ENCODE measurements at places on chromosomes 7 and 10.

GRCh38 chr10:15310776-15311568, 60.1 kb downstream of the FAM171A1 start:
- DNase-seq: no peak

- no peak for DNase-seq
These were observed 31.9 kb downstream of the FKBP6 start for GRCh38 chr7:73359746-73360375.

- no peak for DNase-seq
These were observed 194.4 kb downstream of the TPST1 start for GRCh38 chr7:66399566-66399965.

DNA sequence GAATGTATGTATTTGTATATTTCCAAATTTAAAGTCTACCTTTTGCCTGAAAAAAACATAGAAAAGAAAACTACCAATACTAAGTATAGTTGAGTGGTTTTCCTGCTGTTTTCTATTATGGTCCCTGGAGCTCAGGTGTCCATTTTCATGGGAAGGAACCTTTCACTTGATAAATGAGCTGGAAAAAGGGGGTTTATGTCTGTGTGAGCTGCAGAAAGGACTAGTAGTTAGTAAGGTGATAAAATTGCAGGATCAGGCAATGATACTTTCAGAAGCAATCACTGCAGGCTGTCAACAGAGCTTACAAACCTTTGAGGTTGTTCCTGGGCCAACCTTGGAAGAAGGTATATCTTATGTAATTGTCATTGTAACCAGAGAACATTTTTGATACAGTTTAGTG, 48.0 kb downstream of the ST7 start:
- DNase-seq: no peak

- no peak for DNase-seq
These were observed 33.9 kb downstream of the MALSU1 start for GRCh38 chr7:23332910-23333612.

DNA sequence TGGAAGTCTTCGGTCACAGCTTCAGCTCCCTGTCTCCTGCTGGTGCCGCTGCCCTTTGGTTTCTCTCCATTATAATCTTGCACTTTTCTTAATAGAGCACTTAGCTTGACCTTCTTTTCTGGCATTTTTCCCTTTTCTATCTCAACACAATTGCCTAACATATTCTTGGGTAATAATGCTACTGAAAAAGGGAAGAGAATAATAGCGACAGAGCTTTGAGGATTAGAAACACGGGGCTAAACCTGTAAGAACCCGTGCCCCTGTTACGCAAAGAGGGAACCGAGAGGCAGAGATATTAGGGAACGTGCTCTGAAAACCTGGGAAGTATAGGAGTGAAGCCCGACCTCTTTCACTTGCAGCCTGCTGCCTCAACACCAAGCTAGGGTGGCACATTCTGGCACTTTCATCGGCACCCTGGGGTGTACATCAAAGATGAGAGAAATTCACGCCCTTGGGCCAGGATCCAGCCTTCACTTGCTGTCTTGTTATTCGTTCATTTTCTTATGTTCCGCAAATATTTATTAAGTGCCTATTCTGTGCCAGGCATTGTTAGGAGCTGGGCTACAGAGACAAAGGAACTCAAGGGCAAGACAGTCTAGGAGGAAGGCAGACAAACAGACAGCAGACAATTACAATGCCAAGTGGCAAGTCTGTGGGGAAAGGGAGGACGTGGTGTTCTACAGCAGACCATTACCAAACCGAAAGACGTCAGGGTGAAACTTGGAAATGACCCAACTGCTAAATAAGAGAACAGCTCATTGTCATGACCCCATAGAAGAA, 33.0 kb upstream of the GALNTL5 start:
- no peak for DNase-seq

GRCh38 chr10:58341947-58342346, 7.1 kb downstream of the UBE2D1 start:
- no peak for DNase-seq

- DNase-seq: no peak
These were observed 185.3 kb downstream of the WDR11 start for GRCh38 chr10:121036431-121036830.

DNA sequence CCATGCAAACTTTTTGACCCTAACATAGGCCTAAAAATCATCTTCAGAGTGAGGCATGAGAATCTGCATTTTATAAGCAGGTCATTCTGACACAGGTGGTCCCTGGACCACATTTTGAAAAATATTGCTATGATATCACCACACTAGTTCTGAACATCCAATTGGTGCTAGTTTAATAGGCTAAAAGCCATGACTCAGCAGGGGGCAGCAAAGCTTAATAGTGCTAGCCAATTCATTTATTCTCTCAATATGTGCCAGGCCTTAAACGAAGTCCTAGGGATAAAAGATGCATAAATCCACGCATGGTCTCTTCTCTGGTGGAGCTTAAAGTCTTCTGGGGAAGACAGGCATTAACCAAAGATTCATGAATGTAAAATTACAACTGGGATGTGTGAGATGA, 10.2 kb upstream of the SLC25A28 start:
- peak; percentile 76 for DNase-seq

GRCh38 chr10:4607681-4608080, 218.3 kb upstream of the AKR1E2 start:
- DNase-seq: no peak

DNA sequence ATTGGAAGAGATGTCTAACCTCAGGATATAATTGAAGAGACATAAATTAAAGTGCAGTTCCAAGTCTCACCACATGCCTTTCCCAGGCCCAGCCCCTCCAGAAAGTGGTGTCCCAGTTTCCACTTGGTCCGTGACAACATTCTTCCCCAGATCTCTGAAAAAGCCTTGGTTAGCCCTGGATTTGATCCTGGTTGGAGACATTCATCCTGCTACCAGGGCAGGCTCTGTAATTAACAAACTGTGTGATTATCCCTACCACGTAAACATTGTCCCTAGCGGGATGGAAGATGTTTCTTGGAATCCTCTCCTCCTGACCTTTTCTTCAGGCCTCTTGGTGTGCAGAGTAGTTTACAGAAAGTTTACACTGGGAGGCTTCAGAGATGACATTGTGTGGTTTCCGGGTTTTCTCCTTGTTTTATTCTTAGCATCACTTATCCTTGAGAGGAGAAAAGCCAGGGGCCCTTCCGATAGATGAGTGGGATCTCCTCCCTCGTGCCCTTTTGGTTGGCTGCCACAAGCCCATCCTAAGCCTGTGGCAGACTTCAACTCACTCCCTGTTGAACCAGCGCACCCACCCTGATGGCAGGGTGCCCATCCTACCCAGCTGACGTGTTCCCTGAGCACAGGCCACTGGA, 83.8 kb downstream of the COL13A1 start:
- DNase-seq: no peak

DNA sequence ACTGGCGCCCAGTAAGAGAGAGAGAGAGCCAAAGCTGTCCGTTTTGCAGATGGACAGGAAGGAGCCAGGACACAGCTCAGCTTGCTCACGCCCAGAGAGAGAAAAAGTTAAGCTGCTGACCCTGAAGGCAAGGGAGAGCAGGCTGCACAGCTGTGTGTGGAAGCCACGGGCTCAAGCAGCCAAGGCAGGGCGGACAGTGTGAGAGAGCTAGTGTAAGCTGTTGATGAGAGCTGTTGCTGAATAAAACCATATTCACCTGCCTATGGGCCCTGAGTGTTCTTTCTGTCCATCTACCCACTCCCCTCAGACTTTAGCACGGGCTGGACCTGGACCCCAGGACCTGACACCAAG, 5.4 kb downstream of the INMT start:
- DNase-seq: no peak

DNA sequence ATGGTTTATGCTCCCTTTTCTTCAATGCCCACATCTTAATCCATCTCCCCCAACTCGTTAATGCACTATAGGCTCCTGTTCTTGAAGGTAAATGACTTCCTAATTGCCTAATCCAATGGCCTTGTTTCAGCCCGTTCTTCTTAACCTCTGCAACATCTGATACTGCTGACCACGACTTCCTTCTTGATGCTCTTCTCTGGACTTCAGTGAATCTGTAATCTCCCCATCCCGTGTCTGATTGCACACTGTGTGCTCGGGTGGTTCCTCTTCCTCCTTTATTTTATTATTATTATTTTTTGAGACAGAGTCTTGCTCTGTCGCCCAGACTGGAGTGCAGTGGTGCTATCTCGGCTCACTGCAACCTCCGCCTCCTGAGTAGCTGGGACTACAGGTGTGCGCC, 58.9 kb downstream of the HIPK2 start:
- DNase-seq: no peak

- no peak for DNase-seq
These were observed 109.1 kb downstream of the CDH23 start for GRCh38 chr10:71505862-71506261.

DNA sequence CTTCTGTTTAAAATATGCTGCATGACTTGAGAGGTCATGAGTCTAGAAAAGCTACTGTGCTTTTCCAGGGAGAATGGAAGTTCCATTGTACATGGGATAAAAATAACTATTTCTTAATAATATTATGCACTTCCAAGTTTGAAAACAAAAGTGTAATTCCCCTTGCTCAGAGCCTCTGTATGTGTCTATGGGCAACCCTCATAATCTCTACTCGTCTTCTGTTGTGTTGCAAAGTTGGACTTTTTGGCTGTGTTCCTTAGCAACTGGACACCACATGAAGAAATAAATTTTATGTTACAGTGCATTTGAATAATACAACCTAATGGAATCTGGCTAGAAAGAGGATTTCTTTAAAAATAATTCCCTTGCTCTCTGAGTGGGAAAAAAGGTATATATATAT, 242.6 kb downstream of the TWIST1 start:
- no peak for DNase-seq

- DNase-seq: no peak
These were observed 110.2 kb downstream of the LARP4B start for GRCh38 chr10:821322-821721.

DNA sequence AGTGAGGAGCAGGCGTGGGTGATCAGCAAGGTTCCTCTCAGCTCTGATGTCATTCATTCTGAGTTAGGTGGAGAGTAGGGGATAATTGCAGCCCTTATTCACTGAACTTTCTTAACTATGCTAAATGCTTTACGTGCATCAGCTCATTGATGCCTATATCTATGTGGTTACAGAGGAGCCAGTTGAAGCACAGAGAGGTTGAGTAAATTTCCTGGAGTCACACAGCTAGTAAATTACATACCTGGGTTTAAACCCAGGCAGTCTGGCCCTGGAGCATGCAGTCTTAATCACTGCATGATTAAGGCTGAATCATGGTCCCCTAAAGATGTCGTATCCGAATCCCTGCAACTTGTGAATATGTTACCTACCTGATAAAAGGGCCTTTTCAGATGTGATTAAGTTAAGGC, 99.6 kb downstream of the GRK5 start:
- peak; percentile 44 for DNase-seq

Measured in foreskin fibroblast (primary cell).